ENCODE measurements at places on chromosomes 3 and 15. TPM values are rescaled to one million over a fixed set of nuclear protein-coding genes. Genes with fewer than 3 reads are reported as not detected.
A peak's percentile ranks its signal among the peaks of the same experiment; 100 is the strongest.

The CPA3 gene
- not detected for total RNA-seq

The UROC1 gene
- total RNA-seq: not detected

DNA sequence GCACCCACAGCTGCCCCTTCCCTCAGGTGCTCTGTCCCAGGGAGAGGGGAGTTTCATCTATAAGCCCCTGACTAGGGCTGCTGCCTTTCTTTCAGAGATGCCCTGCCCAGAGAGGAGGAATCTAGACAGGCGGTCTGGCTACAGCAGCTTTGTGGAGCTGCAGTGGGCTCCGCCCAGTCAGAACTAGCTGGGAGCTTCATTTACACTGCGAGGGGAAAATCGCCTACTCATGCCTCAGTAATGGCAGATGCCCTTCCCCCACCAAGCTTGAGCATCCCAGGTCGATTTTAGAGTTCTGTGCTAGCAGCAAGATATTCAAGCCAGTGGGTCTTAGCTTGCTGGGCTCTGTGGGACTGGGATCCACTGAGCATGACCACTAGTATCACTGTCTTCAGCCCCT is 181.2 kb upstream of the RARB start:
- peak; percentile 18 for DNase-seq

GRCh38 chr3:128322030-128323022 is 144.4 kb downstream of the DNAJB8 start:
- DNase-seq: peak; percentile 69

- no peak for DNase-seq
Measured at GRCh38 chr15:73838831-73839426, 34.4 kb upstream of the TBC1D21 start.

GRCh38 chr3:4406746-4407568 is 60.1 kb downstream of the SUMF1 start:
- DNase-seq: no peak

GRCh38 chr3:171056528-171056927 is 30.0 kb upstream of the SLC2A2 start:
- no peak for DNase-seq

DNA sequence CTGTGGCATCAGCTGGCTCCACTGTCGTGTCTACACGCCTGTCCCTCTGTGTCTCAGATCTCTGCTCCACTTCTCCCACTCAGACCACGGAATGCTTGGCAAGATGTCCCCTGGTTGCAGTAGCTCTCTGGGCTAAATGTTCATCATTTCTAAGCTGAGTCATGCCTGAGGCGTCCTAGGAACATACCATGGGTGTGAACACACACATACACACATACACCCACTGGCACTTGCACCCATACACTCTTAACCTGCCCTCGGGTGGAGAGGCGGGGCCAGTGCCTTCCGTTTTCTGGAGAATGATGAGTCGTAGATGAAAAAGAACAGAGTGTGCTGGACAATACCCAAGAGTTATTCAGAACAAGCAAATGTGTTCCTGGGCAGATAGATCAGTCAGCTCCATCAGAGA is 72.4 kb downstream of the SENP2 start:
- DNase-seq: no peak

GRCh38 chr3:187358068-187358467 is 10.1 kb upstream of the RTP4 start:
- DNase-seq: no peak
